Hypothalamus (tissue), 51 donors: ENCODE measurements at places on chromosomes 1 and 21.
A peak's percentile ranks its signal among the peaks of the same experiment; 100 is the strongest.

GRCh38 chr1:110060034-110060661 is 10.3 kb downstream of the ALX3 start:
- DNase-seq = no peak

DNA sequence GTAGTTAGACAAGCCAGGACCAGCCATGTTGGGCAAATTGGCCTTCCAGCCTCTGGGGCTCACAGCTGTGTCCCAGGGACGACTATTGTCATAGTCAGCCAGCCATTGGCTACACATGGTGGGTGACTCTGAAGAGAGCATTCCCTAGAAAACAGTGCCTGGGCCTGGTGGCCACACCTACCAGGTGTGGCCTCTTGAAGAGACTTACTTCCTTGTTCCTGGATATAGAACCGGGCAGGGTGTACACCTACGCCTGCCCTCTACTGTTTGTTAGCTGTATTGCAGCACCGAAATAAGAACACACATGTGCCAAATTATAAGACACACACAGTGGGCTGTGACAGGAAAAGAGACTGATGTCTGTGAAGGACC is 134.6 kb upstream of the ARHGEF16 start:
- DNase-seq = no peak

DNA sequence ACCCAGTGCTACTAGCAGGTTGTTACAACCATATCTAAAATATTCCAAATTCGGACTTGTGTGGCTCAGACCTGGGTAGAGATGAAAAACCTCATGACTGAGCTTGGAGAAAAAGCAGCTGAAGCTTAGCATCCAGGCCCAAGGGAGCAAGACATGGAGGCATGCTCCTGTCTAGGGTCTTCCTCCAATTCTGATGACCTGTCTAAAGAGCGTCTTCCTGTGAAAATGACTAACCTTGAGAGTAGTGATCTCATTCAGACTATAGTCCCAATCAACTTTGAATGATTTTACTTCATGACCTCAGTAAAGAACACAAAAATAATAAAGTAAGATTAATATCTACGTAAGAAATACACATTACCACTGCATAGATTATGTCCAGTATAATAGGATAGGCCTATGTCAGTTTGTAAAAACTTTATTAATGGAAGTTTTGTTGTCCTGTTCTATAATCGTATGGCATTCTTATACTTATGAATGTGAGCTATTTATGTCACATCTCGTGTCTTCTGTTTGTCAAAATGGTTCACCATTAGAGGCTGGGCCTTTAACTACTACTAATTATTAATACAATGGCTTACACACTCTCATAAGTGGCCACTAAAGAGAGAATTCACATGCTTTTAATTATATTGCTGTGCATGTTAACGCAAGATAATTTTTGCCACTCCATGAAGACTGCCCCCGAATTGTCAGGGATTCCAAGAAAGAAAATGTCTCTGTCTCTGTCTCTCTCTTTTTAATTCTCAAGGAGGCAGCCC is 201.3 kb downstream of the NCAM2 start:
- no peak for DNase-seq

DNA sequence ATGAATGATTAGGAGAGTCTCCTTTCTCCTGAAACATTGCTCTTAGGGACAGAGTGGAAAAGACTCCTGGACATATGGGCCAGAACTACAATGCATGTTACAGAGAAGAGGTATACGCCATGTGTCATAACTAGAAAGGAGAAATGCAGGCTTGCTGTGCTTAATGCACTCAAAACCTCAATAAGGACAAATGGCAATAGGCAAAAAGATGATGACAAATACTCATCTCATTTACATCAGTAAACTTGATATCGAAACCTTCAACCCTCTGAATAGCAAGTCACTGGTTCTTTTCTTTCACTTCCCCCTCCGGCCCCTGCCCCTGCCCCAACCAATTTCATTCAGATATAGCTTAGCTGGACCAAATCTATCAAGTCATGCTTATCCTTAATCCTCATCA is 1.9 kb upstream of the GPR88 start:
- DNase-seq = no peak

DNA sequence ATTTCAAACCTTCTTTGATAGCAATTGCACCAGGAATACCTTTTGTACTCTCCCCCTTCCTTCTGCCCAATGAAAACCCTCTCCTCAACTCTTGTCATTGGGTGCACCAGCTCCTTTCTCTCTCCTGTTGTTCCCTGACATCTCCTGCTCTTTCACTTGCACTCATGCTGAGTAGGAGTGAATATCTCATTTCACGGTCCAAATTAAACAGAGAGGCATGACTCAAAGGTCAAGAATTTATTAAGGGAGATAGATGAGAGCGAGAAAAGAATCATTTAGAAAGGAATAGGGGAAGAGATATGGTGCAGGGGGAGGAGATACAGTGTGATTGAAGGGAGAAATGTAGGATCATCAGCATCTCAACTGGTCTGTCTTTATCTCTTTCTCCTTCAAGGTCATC is 22.1 kb downstream of the AIM2 start:
- DNase-seq = no peak

DNA sequence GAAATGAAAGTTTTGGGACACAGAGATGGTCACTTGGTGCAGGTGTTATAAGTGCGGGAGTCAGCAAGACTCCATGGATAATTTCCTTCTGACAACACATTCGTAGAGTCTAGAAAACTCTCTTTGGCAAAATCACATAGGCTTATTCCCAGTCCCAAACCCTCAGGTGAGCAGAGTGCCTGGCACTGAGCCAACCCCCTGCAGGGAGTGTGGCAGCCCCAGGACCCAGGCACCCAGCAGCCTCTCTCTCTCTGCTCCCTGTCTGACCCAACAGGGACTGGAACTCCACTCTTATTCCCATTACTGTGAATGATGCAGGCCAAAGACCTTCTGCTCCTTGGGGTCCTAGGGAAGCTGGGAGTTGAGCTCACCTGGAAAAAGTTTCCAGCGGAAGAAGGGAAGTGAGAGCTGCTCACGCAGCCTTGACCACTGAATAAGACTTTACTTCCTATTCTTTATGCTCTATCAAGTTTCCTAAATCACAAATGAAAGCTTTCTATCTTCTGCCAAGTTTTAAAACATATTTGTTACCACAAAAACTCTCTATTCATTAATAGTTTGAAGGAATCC is 132.6 kb upstream of the ETV3 start:
- DNase-seq = no peak

DNA sequence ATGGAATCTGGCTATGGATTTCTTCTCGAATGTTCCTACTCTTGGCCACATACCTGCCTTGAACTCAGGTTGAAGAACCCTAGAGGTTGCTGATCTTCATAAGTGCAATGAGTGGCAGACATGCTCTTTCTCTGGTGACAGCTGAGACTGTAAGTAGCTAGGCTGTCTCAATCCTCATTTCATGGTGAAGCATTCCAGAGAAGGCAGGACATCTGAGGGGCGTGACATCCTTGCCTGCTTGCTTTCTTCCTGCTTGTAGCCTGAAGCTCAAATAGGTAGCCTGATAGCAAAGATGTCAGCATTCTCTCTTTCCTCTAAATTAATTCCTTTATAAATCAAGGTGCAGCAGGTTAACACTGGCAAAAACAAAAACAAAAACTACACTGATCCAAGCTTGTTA is 114.6 kb upstream of the MAGI3 start:
- no peak for DNase-seq

- no peak for DNase-seq
These were observed 143.1 kb downstream of the PCBP3 start for GRCh38 chr21:45786660-45787059.

GRCh38 chr1:4017636-4018365 is 117.7 kb upstream of the C1orf174 start:
- no peak for DNase-seq

- no peak for DNase-seq
These were observed 42.9 kb downstream of the COP1 start for GRCh38 chr1:176164014-176164678.

- no peak for DNase-seq
These were observed 98.5 kb downstream of the MRPL37 start for GRCh38 chr1:54298284-54299033.

DNA sequence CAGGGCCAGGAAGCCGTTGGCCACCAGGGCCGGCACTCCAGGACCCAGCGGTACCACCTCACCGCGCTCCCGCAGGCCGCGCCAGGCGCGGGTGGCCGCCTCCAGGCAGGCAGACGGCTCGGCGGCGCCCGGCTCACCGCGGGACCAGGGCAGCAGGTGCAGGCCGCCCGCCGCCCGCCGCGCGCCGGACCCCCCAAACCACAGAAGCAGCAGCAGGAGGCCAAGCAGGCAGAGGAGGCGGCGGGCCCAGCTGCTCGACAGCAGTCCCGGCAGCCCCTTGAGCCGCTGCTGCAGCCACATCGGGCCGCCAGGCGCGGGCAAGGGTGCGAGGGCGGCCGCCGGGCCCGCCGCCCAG is 312 bp downstream of the KIAA2013 start:
- no peak for DNase-seq

GRCh38 chr1:35850051-35850450 is 33.0 kb upstream of the AGO1 start:
- DNase-seq = no peak

DNA sequence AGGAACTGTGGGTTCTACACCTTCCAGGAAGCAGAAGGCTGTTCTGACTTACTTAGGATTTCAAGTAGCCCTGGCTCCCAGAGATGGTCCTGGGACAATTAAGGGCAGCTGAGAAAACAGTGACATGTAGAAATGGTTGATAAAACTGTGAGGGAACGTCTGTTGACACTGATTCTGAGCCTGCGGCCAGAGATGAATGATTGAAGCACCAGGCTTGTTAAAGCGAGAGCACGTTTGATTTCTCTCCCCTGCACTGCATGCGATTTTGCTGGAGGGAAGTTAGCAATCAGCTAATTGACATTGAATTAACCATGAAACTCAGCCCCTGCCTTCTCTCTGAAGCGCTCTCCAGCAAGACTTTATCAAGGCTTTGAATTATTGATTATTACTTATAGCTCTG is 29.9 kb upstream of the POU3F1 start:
- no peak for DNase-seq

- DNase-seq = no peak
These were observed 7.6 kb upstream of the ZNF326 start for GRCh38 chr1:89987159-89987819.

GRCh38 chr1:44847845-44848244 is 4.8 kb upstream of the PTCH2 start:
- DNase-seq = no peak

- DNase-seq = no peak
These were observed 324.6 kb upstream of the CHRM3 start for GRCh38 chr1:239061770-239062169.

- DNase-seq = peak; percentile 32
These were observed 29.1 kb downstream of the PLPP3 start for GRCh38 chr1:56550138-56550858.

GRCh38 chr1:184156521-184157393 is 105.2 kb downstream of the TSEN15 start:
- no peak for DNase-seq

DNA sequence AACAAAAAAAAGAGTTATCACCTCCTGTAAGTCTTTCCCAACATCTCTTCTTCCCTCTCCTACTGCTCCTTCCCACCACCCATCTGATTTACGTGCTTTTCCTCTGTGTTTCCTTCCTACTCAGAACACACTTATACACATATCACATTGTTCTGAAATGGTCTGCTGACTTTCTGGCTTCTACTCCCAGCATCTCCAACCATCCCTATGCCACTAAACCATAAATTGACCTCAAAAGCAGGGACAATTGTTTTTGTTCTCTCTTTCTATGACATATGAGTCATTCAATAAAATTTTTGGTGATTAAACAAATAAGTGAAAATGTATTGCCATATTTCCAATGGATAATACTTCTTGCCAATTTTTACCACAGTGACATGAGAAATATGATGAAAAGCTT is 8.2 kb downstream of the GOLPH3L start:
- no peak for DNase-seq

GRCh38 chr1:223531742-223532341 is 133.7 kb downstream of the CAPN8 start:
- DNase-seq = peak; percentile 52

DNA sequence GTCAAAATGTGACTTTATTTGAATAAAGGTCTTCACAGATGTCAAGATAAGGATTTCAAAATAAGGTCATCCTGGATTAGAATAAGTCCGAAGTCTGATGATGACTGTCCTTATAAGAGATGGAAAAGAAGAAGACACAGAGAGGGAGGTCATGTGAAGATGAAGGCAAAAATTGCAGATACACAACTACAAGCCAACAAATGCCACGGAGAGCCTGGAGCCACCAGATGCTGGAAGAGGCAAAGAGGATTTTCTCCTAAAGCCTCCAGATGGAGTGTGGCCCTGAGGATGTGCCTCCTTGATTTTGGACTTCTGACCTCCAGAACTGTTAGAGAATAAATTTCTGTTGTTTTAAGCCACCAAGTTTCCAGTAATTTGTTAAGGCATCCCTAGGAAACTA is 31.2 kb downstream of the SLAMF1 start:
- DNase-seq = no peak

DNA sequence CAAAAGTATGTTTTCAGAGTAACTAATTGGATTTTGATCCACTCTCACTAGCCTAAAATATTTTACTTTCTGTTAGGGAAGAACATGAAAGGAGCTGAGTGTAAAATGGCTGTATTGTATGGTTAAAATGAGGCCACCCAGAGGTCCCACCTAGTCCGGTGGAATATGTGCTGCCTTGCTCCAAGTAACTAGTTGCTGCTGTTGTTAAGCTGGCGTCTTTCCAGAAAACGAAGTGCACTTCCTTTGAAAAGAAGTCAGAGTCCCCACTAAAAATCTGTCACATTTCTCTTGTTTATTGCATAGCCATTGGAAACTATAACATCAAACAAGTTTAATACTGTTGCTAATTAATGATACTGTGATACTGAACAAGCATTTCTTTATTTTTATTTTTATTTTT is 3.2 kb downstream of the SLC25A33 start:
- no peak for DNase-seq

DNA sequence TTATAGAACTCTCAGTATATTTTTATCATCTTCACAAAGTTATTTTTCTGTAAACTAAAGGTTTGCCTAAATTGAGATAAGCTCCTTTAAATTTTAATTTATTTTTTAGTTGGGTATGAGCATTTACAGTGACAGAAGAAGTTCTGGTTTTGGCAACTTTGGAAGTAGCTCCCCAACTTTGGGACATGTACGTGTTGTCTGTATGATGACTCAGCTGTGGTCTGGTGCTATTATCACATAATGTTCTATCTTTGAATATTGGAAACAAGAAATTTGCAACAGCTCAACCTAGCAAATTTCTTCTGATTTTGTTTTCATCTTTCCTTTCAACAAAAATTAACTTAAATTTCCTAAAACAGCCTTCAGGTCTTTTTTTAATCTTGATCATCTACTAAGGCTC is 46.6 kb upstream of the C1orf105 start:
- no peak for DNase-seq

GRCh38 chr1:225780630-225781029 is 3.0 kb downstream of the SRP9 start:
- no peak for DNase-seq

DNA sequence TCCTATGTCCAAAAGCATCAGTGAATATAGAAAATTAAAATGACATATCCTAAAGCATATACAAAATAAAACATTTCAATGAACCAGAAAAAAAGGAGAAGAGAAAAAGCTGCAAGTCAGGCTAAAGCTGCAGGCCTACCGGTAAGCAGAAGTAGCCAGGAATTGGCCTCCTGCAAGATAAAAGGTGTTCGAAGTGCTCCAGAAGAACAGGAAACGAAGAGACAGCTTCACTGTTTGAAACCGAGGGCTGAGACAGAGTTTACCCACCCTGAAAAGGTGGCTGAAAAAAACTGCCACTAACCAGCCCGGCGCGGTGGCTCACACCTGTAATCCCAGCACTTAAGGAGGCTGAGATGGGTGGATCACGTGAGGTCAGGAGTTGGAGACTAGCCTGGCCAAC is 37.4 kb downstream of the NSL1 start:
- no peak for DNase-seq

- DNase-seq = no peak
These were observed 28.4 kb downstream of the SYT2 start for GRCh38 chr1:202681736-202682420.

GRCh38 chr1:116286541-116286971 is 86.5 kb upstream of the ATP1A1 start:
- DNase-seq = no peak
